ENCODE measurements at places on chromosomes 5 and 9.
A peak's percentile ranks its signal among the peaks of the same experiment; 100 is the strongest.

GRCh38 chr9:114626415-114627020, 15.4 kb downstream of the TMEM268 start:
- DNase-seq, result no peak

GRCh38 chr5:133527311-133527710, 85.0 kb downstream of the FSTL4 start:
- no peak for DNase-seq

- no peak for DNase-seq
These were observed 24.0 kb downstream of the ENC1 start for GRCh38 chr5:74616236-74617146.

DNA sequence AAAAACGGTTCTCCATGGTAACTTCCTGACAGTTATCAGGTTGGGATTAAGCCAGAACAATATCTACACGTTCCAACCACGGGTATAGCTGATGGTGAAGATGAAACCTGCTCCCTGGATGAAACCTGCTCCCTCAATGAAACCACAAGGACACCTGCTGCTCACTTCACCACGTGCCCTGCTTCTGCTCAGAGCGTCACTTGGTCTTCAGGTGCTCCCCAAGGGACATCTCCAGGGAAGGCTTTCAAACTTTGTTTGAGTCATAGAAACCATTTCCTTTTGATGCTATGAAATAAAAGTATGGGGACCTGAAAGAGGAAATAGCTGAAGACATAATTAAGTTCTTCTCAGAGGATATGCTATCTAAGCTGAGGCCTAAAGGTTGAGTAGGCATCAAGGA, 242.4 kb downstream of the MED10 start:
- DNase-seq, result no peak

GRCh38 chr5:9863486-9863885, 233.3 kb upstream of the TAS2R1 start:
- DNase-seq, result peak; percentile 16

DNA sequence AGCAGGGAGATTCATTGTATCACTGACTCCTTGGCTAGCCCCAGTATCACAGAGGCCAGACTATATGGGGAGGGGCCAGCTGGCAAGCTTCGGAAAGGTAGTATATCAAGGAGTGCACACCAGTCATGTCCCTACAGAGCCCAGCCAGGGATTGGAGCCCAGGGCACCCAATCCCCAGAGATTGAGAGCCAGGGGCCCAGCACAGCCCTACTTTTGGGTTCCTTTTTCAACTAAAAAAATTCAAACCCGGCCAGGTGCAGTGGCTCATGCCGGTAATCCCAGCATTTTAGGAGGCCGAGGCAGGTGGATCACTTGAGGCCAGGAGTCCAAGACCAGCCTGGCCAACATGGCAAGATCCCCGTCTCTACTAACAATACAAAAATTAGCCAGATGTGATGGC, 5.4 kb upstream of the MYORG start:
- DNase-seq, result no peak

DNA sequence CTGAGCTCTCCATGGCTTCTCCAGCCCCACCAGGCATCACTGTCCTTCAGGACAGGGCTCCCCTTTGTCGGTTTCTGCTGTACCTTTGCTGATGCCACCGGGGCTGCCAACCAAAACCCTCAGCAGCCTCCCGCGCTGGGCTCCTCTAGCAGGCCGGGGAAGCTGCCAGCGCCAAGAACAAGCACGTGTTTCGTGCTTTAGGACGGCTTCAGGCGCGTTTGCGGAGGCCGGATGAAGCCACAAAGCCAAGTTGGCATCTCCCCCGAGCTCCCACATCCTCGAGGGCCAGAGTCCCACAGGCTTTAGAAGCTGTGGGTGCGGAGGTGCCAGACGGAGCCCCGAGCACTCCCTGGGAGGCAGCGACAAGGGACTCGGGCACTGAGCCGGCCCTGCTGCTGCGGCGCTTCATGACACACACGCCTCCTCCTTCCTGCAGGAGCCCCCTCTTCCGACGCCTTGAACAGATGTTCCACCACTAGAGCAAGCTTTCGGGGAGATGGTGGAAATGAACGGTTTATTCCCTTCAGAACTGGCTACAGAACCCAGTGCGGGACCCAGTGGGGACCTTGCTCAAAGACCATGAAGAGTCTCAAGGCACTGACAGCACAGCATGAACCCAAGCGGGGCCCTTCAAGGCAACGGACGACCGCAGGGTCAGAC, 36.7 kb downstream of the SARDH start:
- DNase-seq, result no peak

Data from Caki2 (cell line).